ENCODE measurements at places on chromosomes 7 and 10.

DNA sequence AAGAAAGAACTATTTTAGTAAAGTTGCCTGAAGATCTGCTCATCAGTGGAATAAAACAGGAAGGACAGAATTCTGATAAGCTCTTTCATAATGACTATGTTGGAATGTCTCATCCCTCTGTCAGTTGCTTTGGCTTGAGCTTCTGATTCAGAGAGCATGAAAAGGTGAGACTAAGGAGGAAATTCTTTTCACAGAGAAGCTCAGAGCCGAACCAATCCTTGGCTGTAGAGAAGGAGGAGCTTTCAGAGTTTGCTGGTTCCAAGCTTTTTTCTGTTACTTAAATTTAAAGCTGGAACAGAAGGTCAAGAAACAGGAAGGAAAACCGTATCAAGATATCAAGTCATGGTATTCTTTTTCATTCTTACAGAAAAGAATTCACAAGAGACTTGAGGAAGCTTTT, 24.0 kb downstream of the GSTO2 start:
- no peaks in the 10 kb centered on the region for H3K36me3 ChIP-seq
- peak; percentile 80 for DNase-seq
- H3K27ac ChIP-seq = no peak overlapping the region
- H3K4me1 ChIP-seq = peaks cover 8% of the 10 kb centered on the region
- H3K27me3 ChIP-seq = no peaks in the 10 kb centered on the region

DNA sequence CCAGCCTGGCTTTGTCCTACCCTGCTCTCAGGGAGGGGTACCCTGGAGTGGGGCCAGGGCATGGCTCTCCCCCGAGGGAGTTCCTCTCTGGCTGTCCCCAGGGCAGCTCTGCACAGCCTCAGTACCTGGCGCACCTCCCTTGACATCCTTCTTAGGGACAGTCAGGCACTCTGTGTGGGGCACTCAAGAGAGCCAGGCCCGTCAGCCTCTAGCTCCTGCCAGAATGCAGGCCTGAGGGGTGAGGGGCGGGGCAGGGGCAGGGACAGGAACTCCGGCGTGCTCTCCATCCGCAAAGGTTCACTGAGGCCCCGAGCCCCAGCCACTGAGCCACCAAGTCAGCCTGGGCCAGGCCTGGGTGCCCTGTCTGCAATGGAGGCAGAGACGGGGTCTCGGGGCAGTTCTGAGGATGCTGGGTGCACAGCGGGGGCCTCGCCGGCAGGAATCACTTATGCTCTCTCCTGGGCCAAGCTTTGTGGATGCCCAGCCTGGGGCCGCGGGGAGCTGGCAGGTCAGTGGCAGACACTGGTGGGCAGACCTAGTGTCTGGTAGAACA, 10.1 kb downstream of the LIMK1 start:
- no peaks in the 10 kb centered on the region for H3K27me3 ChIP-seq
- H3K4me1 ChIP-seq = peaks cover 11% of the 10 kb centered on the region
- H3K27ac ChIP-seq = peak overlapping the region; percentile 93
- DNase-seq = peak; percentile 37
- H3K36me3 ChIP-seq = peaks cover 4% of the 10 kb centered on the region

GRCh38 chr7:25922296-25922695, 229.7 kb upstream of the NFE2L3 start:
- H3K4me1 ChIP-seq = no peaks in the 10 kb centered on the region
- H3K27ac ChIP-seq = no peak overlapping the region
- H3K27me3 ChIP-seq = no peaks in the 10 kb centered on the region
- no peaks in the 10 kb centered on the region for H3K36me3 ChIP-seq

DNA sequence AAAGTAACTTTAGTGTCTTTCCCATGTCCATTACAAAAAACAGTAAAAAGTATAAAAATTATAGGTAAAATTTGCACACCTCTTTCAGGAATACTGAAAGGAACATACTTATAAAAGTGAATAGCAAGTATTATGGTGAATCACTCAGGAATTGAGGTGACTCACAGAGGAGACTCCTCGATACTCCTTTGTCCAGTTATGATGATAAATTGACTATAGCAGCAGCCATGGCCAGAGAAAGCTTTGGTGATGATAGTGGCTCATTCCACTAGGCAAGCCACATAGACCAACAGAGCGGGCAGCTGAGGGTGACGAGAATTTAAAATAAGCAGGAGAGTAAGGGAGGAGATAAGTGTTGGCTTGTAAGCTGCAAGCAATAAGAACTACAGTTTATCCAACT, 1231.1 kb upstream of the CELF2 start:
- no peak overlapping the region for H3K4me3 ChIP-seq
- no peak for DNase-seq
- H3K36me3 ChIP-seq = no peaks in the 10 kb centered on the region
- peaks cover 2% of the 10 kb centered on the region for H3K4me1 ChIP-seq

DNA sequence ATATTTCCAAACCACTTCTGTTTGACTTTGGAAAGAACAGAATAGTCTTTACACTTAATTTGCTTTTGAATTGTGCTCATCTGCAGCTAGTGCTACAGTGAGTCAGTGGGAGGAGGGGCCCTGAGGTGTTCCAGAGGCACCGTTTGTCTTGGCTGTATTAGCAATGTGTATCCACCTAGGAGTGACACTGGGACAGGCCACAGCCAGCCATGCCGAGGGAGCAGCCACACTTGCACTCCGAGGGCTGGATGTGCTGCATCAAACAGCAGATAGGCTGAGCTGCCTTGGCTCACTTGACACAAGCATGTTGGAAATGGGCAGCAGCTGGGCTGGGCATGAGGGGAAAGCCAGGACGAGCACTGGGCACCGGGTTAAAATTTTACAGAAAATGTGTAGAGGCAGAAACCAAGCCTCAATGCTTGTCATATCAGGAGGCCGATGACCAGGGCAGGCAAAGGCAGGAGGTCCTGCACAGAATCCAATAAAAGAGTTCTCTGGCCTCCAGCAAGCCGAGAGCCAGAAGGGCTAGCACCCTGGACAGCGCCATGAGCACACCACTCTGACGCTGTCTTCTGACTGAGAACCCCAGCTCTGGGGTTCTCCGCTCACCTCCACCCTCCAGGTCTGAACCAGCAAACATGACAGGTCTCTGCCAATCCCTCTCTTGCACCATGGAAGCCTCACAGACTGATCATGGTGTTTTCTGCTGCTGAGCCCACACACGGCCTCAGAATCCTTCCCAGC, 163.3 kb downstream of the GRID1 start:
- no peaks in the 10 kb centered on the region for H3K27me3 ChIP-seq
- H3K4me3 ChIP-seq = no peak overlapping the region
- H3K4me1 ChIP-seq = no peaks in the 10 kb centered on the region
- H3K36me3 ChIP-seq = no peaks in the 10 kb centered on the region

DNA sequence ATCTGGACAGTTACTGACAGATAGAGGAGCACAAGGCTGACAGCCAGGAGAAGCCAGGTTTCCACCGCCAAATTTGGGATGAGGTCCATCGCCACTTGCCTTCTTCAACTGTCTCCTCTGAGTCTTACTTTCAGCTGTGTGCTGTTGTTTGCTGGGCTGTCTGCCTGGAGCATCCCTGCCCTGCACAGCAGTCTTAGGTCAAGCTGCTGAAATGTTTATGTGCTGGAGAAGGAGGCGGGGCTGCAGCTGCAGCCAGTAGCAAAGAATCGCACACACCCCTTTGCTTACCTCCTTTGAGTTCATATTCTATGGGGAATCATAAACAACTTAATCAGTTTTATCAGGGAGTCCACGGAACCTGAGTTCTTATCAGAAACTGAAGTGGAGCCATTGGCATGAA, 20.1 kb upstream of the CYP3A5 start:
- no peak for DNase-seq
- H3K4me1 ChIP-seq = no peaks in the 10 kb centered on the region
- no peaks in the 10 kb centered on the region for H3K36me3 ChIP-seq
- no peak overlapping the region for H3K27ac ChIP-seq

DNA sequence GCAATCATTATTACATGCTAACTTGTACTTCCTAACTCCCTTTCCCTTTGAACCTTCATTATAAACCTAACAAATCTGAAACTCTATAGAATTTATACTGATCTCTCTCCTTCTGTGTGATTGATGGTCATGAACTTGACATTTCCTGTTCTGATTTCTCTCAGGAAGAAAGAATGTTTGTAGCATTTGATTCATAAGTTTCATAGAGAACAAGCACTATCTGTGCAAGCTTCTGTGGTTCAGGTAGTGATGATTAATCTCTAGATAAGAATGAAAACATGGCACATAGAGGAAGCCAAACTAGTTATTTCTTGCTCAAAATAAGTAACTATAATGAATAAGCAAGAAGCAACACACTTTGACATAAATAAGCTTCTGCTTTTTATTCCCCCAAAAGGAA, 34.2 kb downstream of the TFPI2 start:
- no peak overlapping the region for H3K27ac ChIP-seq
- no peaks in the 10 kb centered on the region for H3K4me1 ChIP-seq
- no peak for DNase-seq
- H3K36me3 ChIP-seq = no peaks in the 10 kb centered on the region

- H3K36me3 ChIP-seq = no peaks in the 10 kb centered on the region
- no peaks in the 10 kb centered on the region for H3K27me3 ChIP-seq
- H3K27ac ChIP-seq = no peak overlapping the region
Measured at GRCh38 chr10:36872702-36873393, 252.6 kb upstream of the ANKRD30A start.

- H3K4me1 ChIP-seq = no peaks in the 10 kb centered on the region
- no peak overlapping the region for H3K4me3 ChIP-seq
- H3K27me3 ChIP-seq = no peaks in the 10 kb centered on the region
- H3K36me3 ChIP-seq = no peaks in the 10 kb centered on the region
Measured at GRCh38 chr10:115706026-115706425, 567.0 kb downstream of the GFRA1 start.

- H3K27ac ChIP-seq = peak overlapping the region; percentile 40
- peaks cover 5% of the 10 kb centered on the region for H3K36me3 ChIP-seq
- no peaks in the 10 kb centered on the region for H3K27me3 ChIP-seq
- H3K4me1 ChIP-seq = no peaks in the 10 kb centered on the region
Measured at GRCh38 chr7:74254858-74255379, 720 bp upstream of the RFC2 start.

DNA sequence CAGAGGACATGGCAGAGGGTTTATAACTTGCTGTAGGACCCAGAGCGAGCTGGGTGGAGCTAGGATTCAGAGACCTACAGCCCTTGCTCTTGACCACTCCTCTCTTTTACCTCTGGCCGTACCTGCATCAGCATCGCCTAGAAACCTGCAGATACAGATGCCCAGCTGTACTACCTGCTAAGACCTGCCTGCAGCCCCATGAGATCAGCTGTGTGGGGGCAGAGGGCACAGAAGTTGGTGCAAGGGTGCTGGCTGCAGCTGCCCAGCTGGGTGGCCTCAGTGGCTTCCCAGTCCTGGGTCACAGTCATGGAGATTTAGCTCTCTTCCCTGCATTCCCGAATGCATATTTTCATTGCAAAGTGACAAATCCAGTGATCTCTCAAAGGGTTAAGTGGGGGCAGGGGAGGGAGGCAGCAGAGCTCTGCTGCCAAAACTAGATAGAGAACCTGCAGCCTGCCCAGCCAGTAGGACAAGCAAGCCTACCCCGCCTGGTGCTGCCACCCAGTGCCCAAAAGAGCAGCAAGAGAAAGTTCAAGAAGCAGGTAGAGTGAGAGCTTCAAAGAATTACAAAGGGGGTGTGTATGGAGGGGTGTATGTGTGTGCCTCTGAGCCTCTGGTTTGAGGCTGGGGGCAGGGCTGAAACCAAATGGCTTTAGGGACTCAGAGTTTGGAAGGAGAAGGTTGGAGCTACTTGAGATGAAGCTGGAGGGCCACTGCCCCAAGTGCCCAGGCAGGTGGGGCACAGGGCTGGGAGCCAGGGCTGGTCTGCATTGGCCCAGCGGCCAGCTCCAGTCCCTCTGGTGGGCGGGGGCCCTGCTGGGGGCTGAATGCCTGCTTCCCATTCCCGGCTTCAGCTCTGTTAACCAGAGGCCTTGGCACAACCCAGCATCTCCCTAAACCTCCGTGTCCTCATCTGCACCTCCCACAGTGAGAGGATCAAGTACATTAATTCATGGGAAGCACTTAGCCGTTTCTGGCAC, 6.9 kb downstream of the FAM241B start:
- peak; percentile 56 for DNase-seq
- no peak overlapping the region for H3K4me3 ChIP-seq
- no peak overlapping the region for H3K27ac ChIP-seq
- H3K4me1 ChIP-seq = no peaks in the 10 kb centered on the region

GRCh38 chr10:28892818-28893547, 215.7 kb downstream of the BAMBI start:
- no peak for DNase-seq
- H3K36me3 ChIP-seq = no peaks in the 10 kb centered on the region
- H3K27me3 ChIP-seq = no peaks in the 10 kb centered on the region
- no peaks in the 10 kb centered on the region for H3K4me1 ChIP-seq
